ENCODE measurements at places on chromosomes 11 and 22. TPM values are rescaled to one million over a fixed set of nuclear protein-coding genes. Genes with fewer than 3 reads are reported as not detected.

GRCh38 chr11:102266099-102266498 lies 51.2 kb upstream of the BIRC3 start:
- peaks cover 6% of the 10 kb centered on the region for H3K27me3 ChIP-seq
- no peak overlapping the region for H3K4me3 ChIP-seq
- H3K36me3 ChIP-seq = no peaks in the 10 kb centered on the region
- peaks cover 17% of the 10 kb centered on the region for H3K4me1 ChIP-seq

- no peaks in the 10 kb centered on the region for H3K27me3 ChIP-seq
- no peak for DNase-seq
- H3K36me3 ChIP-seq = no peaks in the 10 kb centered on the region
- peaks cover 5% of the 10 kb centered on the region for H3K4me1 ChIP-seq
Observed at GRCh38 chr11:1770061-1770460, 6.3 kb upstream of the CTSD start.

GRCh38 chr22:30922151-30922611 lies 46.4 kb downstream of the MORC2 start:
- DNase-seq = peak; percentile 89
- H3K4me1 ChIP-seq = peaks cover 9% of the 10 kb centered on the region
- peak overlapping the region; percentile 87 for H3K27ac ChIP-seq
- H3K27me3 ChIP-seq = peaks cover 6% of the 10 kb centered on the region

DNA sequence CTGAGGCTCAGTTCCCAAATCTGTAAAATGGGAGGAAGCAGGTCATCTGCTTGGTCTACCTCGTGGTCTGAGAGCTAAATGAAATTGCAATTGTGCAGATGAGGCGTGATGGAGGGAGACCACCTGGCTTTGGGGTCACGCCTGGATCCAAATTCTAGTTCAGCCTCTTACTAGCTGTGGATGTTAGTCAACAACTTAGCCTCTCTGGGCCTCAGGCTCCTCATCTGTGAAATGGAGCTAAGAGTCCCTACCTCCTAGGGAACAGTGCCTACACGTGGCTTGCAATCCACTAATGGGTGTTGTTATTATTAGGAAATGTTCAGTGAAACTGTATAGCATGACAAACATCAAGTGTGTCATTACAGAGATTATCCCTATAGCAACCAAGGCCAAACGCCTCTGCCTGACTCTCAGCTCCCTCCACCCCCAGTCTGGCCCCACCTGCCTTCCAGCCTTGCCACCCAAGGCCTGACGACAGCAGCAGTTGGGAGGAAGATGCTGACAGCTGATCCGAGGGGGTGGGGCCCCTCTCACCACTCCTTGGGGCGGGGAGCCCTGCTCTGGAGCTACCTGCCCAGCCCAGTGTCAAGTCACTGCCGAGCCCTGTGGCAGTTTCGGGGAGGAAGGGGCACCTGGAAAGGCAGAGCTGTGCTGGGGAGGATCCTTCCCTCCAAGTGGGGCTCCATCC lies 1.7 kb upstream of the RHOD start:
- H3K27ac ChIP-seq = no peak overlapping the region
- no peak for DNase-seq
- H3K4me3 ChIP-seq = no peak overlapping the region
- peaks cover 9% of the 10 kb centered on the region for H3K4me1 ChIP-seq
- no peaks in the 10 kb centered on the region for H3K36me3 ChIP-seq

GRCh38 chr22:16970446-16970845 lies 37.6 kb downstream of the GAB4 start:
- no peak overlapping the region for H3K27ac ChIP-seq
- DNase-seq = no peak

DNA sequence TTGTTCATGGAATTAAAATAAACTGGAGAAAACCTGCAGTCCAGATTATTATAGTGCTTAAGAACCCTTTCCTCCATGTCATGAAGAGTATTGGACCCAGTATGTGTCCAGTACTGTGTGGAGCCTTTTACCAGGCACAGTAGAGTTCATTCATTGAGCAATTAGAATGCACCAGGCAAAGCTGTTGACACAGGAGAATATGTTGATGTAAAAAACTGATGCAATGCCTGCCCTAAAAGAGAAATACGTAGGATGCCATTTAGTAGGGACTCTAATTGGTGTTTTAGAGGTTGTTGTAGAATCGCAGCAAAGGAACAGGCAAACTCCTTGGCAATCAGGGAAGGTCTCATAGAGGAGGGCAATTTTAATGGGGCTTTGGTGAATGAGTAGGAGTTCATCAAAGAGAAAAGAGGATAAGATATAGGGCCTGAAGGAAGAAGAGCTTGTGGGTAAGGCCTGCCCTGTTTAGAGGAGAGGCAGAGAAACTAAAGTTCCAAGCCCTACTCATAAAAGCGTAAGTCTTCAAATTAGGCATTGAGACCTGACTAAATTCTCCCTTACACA lies 126.4 kb downstream of the SEZ6L start:
- H3K36me3 ChIP-seq = no peaks in the 10 kb centered on the region
- H3K27me3 ChIP-seq = no peaks in the 10 kb centered on the region
- no peak for DNase-seq
- H3K4me3 ChIP-seq = no peak overlapping the region
- H3K4me1 ChIP-seq = peaks cover 11% of the 10 kb centered on the region

DNA sequence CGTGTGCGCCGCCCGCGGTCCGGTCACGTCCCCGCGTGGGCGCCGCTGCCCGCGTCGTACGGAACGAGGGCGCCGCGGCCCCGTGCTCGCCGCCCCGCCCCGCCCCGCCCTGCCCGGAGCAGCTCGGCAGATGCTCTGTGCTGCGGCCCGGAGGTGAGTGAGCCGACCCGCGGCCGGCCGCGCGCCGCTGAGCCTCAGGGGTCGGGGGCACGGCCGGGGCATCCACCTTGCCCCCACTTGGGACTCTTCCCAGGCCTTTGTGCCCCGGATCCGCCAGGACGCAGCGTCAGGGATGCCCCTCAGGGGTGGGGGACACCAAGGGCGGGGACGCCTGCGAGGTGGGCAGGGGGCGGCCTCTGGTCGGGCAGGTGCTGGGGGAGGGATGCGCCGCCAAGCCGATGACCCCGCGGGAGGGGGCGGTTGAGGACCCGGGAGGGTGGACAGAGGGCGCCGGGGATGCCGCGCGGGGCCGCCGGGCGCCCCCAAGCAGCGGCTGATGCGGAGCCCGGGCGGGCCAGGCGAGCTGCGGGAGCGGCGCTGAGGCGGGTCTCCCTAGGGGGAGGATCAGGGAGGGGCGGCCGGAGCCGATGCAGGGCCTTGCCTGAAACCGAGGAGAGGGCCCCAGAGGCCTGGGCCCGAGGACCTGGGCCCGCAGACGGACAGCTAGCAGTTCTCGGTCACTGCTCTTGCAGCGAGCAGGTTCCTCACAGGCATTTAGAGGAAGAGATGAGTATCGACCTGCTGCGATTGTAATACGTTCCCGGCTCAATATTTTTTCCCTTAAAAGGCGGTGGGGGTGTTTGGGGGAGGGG lies at the start of gene GNAZ:
TSS of gene GNAZ (plus strand) at position 102 of the 812 bp plus-strand sequence. CDS start 25,177 bp downstream, outside the sequence.
- DNase-seq = peak; percentile 72
- peak within 1 kb of the TSS; percentile 61 for H3K4me3 ChIP-seq
- peaks cover 3% of the 10 kb centered on the region for H3K27me3 ChIP-seq
- H3K27ac ChIP-seq = peak within 1 kb of the TSS; percentile 42
- H3K36me3 ChIP-seq = no peaks in the 10 kb centered on the region

DNA sequence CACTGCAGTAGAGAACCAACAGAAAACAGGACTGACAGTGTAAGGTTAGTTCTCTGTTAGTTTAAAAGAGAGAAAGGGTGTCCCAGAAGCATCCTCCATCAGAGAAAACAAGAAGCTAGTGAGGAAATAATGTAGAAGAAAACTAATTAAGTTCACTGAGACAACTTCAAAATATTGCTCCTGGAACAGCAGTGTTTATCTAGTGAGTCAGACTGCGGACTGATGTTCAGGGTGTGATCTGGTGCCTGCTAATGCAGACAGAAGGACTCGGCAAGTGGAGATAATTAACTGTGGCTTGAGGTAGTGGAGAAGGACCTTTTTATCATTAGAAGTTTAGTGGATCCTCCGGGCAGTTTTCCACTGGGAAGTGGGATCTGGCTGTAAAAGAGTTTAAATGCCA lies 55.4 kb downstream of the CDON start:
- H3K36me3 ChIP-seq = no peaks in the 10 kb centered on the region
- no peaks in the 10 kb centered on the region for H3K4me1 ChIP-seq
- H3K27ac ChIP-seq = no peak overlapping the region
- DNase-seq = no peak

GRCh38 chr22:44192098-44192815 lies 11.5 kb downstream of the PARVG start:
- peaks cover 57% of the 10 kb centered on the region for H3K4me1 ChIP-seq
- no peak overlapping the region for H3K4me3 ChIP-seq
- H3K27ac ChIP-seq = no peak overlapping the region
- H3K27me3 ChIP-seq = no peaks in the 10 kb centered on the region
- peak; percentile 50 for DNase-seq

DNA sequence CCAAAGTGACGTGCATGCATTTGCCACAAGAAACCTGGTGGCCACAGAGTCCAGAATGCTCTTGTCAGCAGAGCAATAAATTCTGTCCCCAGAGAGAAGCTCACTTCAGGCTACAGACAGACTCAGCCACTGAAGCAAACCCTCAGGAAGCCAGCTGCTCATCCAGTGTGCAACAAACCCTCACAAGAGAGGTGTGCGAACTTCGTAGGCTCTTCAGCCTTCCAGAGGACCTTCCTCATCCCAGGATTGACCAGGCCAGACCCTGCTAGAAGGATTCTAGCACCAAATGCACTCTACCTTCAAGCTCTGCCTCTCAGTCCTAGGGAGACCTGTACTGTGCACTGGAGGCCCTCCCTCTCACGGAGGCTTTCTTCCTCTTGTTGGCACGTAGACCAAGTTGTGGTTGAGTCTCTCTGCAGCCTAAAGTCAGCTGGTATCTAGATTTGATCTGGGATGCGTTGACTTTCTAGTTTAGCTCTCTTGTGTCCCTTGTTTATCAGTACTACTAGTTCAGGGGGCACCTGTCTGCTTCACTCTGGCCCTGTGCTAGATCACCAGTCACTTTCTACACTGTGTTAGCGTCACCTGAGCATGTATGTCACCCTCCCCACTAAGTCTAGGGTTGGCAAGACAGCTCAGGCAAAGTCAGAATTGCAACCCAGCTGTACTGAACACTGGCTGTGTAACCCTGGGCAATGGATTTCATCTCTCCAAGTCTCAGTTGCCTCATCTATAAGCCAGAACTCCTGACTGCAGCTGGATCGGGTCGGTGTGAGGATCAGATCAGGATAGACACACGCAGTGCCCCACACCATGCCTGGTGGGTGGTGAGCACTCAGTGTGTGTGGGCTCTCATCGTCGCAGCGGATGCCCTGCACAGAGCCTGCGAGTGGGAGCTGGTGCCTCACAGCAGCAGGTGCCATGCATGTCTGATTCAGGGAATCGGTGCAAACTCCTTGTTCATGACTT lies 22.1 kb upstream of the TMPRSS13 start:
- no peaks in the 10 kb centered on the region for H3K27me3 ChIP-seq
- peak; percentile 74 for DNase-seq
- H3K4me3 ChIP-seq = peak overlapping the region; percentile 34
- no peaks in the 10 kb centered on the region for H3K36me3 ChIP-seq

- H3K4me1 ChIP-seq = peaks cover 22% of the 10 kb centered on the region
- H3K36me3 ChIP-seq = no peaks in the 10 kb centered on the region
- H3K4me3 ChIP-seq = no peak overlapping the region
- no peak for DNase-seq
- H3K27me3 ChIP-seq = no peaks in the 10 kb centered on the region
Observed at GRCh38 chr11:69123593-69124545, 31.9 kb upstream of the SMIM38 start.

DNA sequence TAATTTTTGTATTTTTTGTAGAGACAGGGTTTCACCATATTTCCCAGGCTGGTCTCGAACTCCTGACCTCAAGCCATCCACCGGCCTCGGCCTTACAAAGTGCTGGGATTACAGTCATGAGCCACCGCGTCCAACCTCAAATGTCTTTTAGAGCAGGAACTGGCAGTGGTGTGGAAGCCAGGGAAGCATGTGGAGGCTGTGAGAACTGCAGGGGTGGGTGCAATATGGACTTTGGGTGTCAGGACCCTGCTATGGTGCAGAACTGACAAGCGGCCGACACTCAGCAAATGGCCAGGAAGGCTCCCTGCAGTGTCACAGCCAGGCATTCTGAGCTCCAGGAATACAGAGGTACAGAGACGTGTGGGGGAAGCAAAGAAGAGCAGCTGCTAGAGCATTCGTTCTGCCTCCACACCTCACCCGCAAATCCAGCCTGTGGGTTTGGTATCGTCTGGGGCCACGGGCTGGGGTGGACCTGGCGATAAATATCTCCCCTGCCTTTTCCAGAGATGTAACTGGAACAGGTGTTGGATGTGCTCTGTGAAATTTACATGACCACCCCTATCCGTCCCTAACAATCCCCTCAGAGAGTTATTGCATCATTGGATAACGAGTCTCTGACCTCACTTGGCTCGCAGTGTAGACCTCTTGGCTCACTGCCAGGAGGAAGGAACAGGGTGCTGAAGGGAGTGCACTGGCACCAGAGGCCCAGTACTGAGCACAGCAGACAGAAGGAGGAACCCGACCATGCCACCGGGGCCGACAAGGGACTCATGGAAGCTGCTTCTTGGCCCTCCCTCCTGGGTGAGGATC lies 624.7 kb upstream of the B3GAT1 start:
- H3K36me3 ChIP-seq = no peaks in the 10 kb centered on the region
- H3K27me3 ChIP-seq = no peaks in the 10 kb centered on the region
- H3K4me3 ChIP-seq = no peak overlapping the region
- H3K27ac ChIP-seq = no peak overlapping the region
- no peak for DNase-seq

DNA sequence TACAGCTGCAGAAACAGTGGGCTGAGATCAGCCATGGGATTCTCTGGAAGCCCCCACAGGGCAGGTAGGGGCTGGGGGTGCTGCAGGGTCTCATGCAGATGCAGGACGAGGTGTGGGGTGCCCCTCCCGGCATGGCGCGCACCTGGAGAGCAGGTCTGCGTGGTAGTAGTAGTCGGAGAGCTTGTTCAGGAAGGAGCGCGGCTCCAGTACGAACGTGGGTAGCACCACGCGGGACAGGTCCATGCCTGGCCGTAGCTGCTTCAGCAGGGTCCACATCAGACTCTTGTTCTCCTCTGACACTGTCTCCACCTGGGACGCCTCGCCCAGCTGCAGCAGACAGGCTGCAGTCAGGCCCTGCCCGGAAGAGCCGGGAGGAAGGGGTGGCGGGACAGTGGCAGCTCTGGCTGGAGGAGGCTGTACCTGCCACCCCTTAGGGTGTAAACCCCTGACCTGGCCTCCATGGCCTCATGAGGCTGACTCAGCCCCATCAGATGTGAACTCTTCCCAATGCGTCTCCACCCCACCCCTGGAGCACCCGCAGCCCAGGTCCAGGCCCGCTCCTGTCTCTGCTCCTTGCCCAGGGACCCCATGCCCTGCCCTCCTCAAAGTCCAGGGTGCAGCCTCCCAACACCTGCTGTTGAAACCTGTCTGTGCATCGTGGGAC lies 47.0 kb upstream of the CARS1 start:
- H3K27ac ChIP-seq = no peak overlapping the region
- no peak for DNase-seq
- H3K4me3 ChIP-seq = no peak overlapping the region
- no peaks in the 10 kb centered on the region for H3K36me3 ChIP-seq
- no peaks in the 10 kb centered on the region for H3K4me1 ChIP-seq
- H3K27me3 ChIP-seq = no peaks in the 10 kb centered on the region

- no peak for DNase-seq
- no peak overlapping the region for H3K27ac ChIP-seq
- no peak overlapping the region for H3K4me3 ChIP-seq
- peaks cover 12% of the 10 kb centered on the region for H3K4me1 ChIP-seq
Observed at GRCh38 chr11:65617990-65618751, 2.6 kb downstream of the PCNX3 start.

- no peak overlapping the region for H3K4me3 ChIP-seq
- no peak overlapping the region for H3K27ac ChIP-seq
- H3K36me3 ChIP-seq = no peaks in the 10 kb centered on the region
- peaks cover 17% of the 10 kb centered on the region for H3K4me1 ChIP-seq
Observed at GRCh38 chr11:133892584-133893380, 47.5 kb upstream of the SPATA19 start.

The CSTF3 gene
- polyA plus RNA-seq = 21.2 TPM

The C11orf97 gene
- polyA plus RNA-seq = not detected
